Effector CD4-positive, alpha-beta T cell (primary cell): ENCODE measurements at places on chromosomes 3 and 15.

- DNase-seq: no peak
Observed at GRCh38 chr3:59006634-59007517, 42.9 kb downstream of the CFAP20DC start.

DNA sequence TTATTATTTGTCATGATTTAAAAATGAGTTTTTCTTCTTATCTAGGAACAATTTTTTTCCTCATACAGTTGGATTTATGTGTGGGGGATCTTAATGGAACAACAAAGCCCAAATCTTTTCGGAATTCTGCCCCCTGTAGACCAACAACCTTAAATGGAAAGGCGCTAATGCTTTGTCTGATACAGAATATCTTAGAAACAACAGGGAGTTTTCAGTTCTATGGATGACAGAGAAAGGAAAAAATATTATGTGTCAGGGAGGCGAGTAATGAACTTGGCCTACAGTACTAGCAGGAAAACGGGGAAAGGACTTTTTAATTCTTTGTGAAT, 592 bp downstream of the MOBP start:
- DNase-seq: no peak

DNA sequence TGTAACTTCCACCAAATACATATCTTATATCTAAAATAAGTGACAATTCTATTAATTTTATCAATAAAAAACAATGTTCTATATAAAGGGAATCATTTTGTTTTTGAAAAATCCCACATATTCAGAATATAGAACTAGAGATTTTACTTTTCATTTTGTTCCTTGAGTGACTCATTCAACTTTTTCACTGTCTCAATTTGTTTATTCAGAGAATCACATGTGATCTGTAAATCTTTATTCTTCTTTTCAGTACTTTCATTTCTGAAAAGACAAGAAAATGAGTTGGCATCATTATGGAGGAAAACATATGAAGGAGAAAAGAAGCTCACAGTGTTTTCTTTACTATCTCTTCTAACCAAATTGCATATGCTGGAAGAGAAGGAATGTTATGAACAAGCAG, 35.0 kb downstream of the CIP2A start:
- DNase-seq: no peak

DNA sequence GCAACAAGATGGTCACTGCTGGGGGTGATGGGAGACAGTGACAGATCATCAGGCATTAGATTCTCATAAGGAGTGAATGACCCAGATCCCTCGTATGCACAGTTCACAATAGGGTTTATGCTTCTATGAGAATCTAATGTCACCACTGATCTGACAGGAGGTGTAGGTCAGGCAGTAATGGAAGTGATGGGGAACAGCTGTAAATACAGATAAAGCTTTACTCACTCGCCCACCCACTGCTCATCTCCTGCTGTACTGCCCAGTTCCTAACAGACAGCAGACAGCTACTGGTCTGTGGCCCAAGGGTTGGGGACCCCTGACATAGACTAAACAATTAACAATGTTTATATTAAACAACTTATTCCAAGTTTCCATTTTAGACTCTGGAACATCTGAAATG, 25.4 kb downstream of the IFT80 start:
- DNase-seq: no peak

DNA sequence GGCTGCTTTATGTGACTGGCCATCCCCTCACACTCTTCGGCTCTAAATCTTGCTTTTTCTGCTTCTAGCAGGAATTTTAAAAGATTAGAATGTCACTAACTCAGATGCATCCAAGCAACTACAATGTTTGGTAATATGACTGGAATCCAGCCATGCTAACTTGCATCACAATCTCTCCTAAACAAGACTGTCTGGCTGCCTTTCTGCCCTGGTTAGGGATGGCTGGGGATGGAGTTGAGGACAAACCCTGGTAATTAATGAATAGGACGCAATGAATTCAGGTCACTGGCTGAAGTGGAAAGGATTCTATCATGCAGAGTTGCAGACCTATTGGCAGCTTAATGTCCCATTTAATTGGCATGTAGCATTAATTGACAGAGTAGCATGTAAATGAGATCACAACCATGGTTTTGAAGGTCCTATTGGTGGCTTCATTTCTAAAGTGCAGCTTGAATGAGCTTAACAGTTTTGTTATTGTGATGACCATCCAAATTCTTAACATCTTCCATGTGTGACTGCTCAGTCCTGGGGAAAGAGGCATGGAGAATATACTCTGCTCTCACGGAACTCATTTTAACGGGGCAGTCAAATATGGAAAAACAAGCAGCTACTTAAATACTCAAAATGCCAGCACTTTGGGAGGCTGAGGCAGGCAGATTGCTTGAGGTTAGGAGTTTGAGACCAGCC, 21.7 kb downstream of the NMNAT3 start:
- DNase-seq: no peak

- DNase-seq: no peak
Observed at GRCh38 chr15:75008629-75009326, 13.4 kb downstream of the SCAMP5 start.

- DNase-seq: no peak
Observed at GRCh38 chr3:167835359-167835758, 99.8 kb downstream of the SERPINI1 start.

GRCh38 chr15:78684657-78685056, 43.6 kb upstream of the CHRNB4 start:
- DNase-seq: no peak

GRCh38 chr3:30696403-30696819, 90.0 kb downstream of the TGFBR2 start:
- DNase-seq: no peak

DNA sequence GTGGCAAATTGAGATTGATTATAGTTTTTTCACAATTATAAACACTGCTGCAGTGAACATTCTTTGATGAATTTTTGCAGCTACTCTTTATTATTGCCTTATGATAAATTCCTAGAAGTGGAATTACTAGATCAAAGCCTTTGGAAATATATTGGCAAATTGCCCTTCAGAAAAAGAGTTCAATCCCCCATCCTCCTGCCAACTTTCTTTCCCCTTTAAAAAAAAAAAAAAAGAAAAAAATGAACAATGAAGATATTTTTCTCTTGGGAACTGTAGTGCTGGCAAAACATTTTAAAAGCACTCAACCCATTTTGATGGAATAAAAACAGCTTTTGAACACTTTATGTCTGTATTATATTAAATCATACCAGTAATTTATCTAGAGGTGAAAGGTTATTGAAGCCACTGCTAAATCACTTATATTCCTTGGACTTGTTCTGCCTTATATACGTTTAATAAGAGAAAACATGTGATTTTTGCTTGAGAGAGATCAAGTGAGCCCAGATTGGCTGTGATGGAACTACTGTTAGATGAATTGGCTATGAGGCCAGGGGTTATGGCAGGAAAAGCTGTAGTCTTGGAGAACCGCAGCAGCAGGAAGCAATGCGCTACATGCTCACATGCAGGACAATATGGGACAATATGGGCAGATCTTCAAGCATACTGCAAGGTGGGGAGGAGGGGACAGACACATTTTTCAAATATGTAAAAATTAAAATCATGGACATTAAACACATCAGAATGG, 212.8 kb upstream of the C2CD4B start:
- DNase-seq: no peak

- DNase-seq: no peak
Observed at GRCh38 chr3:144770281-144770680, 798.7 kb downstream of the DIPK2A start.

GRCh38 chr15:68715111-68715510, 105.6 kb downstream of the ANP32A start:
- DNase-seq: no peak

DNA sequence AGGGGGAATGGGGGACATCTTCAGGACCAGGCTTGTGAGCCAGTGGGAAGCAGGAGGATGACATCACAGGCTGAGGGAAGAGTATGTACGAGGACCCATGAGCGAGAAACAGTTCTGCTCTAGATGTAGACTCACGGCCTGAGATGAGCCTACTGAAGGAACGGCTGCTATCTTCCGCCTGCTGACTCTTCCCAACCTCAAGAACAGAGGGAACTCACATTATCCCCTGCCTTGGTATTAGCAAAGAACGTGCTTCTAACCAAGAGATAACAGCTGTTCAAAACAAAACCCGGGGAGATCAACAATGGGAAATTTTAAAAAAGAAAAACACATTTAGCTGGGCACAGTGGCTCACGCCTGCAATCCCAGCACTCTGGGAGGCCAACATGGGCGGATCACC, 25.3 kb downstream of the AVEN start:
- DNase-seq: no peak

DNA sequence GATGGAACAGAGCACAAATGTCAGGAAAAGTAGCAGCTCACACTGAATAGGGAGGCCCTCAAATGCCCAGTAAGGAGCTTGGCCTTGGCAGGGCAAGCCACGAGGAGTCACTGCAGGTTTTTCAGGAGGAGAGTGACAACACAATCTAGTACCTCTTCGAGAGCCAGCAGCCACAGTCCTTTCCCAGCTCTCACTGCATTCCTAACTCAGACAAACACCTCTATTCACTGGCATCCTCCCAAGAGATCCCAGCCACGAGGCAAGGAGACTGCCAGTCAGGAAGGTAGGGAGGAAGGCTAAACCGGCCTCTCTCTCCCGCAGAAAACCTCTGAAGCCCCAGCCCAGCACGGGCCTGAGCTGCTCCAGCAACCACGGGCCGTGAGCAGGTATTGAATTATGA, 146.0 kb upstream of the SMAD3 start:
- no peak for DNase-seq

DNA sequence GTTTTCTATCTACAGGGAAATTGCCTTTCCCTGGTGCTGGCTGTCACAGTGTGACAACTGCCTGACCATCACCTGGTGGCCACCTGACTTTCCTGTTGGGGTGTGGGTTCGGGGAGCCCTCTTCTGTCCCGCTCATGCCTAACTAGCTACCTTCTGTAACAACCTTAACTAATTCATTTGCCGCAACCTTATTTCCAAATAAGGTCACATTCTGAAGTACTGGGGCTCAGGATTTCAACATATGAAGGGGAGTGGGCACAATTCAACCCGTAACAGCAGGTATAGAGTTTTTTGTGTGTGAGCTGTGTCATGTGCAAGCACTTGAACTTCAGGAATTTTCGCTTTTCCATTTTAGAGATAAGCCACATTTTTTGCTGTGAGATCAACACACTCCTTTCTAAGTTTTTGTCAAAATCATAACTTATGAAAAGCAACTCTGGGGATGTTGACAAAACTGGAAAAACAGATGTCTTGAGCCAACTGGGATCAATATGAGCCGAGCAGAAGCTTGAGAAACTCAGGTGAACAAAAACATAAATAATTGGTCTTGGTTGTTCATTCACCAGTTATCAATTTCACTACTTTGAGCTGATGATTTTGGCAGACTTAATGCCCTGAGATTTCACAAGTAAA, 242.0 kb upstream of the RGMA start:
- no peak for DNase-seq

- no peak for DNase-seq
Observed at GRCh38 chr3:79551997-79552396, 215.8 kb downstream of the ROBO1 start.

DNA sequence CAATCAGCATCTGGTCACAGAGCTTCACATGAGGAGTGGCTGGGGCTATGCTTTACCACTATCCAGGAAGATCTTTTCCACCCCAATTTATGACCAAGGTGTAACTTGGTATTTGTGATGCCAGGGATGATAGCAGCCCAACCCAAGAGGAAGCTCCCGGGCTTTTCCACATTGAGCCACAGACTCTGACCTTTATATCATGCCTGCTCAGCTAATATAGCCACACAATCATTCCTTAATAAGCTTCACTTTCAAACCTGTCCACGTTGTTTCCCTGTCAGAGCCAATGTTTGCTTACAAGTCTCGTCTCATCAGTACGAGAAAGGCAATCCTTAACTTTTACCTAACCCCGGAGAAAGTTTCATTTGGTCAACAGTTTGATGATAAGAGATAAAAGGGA, 330.9 kb downstream of the SHQ1 start:
- no peak for DNase-seq

DNA sequence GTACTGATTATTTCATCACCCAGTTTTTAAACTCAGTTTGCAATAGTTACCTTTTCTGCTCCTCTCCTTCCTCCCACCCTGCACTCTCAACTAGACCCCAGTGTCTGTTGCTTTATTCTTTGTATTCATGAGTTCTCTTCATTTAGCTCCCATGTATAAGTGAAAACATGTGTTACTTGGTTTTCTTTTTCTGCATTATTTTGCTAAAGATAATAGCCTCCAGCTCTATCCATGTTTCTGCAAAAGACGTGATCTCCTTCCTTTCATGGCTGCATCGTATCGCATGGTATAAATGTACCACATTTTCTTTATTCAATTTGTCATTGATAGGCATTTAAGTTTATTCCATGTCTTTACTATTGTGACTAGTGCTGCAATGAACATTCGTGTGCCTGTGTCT, 79.0 kb downstream of the NAALADL2 start:
- DNase-seq: no peak

DNA sequence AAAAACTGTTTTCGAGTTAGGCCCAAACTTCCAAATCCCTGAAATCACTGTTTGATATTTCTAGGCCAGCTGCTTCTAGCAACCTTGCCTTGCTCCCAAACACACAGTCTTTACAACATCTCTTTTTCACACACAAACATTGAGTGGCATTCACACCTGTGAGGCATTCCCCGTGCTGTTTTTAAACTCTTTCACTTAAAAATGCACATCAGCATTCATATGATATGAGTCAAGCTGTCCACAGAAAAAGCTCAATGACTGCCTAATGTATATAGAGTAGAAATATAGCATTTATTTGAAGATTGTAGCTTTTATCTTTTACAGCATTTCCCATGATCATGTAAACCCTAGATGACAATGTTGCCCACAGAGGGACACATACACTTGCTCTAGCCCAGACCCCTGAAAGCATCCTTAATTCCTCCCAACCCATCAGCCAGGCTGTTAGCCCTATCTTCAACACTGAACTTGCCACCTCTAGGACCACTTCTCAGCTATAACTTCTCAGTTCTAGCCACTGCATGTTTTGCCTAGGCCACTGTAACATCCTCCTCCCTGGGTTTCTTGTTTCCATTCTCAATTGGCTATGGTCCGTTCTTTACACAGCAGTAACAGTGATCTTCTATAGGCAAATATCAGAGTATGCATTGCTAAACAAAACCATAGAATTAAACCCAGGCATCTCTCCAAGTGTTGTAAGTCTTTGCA, 782.6 kb downstream of the DIPK2A start:
- DNase-seq: no peak

- DNase-seq: no peak
Observed at GRCh38 chr3:155313300-155313699, 19.8 kb upstream of the STRIT1 start.

DNA sequence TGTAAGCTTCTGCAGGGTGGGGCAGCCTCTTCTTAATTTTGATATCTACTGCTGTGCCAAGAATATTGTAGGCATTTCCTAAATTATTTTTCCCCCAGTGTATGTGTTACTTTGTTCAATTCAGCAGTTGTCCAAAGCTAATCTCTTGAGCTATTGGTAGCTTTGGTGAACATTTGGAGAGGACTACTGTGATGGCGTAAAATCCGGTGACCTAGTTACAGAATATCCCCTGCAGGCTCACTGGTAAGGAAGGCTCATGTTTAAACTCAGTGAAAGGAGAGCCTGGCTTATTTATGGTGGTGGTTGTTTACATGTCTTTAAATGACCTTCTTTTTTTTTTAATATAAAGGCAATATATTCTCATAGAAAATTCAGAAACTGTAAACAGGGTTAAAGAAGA, 105.6 kb downstream of the LPP start:
- DNase-seq: no peak

- peak; percentile 41 for DNase-seq
Observed at GRCh38 chr3:187130346-187131066, 8.8 kb downstream of the RPL39L start.
